ENCODE measurements at places on chromosomes 3 and 15.

- no peak for DNase-seq
Measured at GRCh38 chr3:32484436-32484835, 18.2 kb downstream of the CMTM6 start.

DNA sequence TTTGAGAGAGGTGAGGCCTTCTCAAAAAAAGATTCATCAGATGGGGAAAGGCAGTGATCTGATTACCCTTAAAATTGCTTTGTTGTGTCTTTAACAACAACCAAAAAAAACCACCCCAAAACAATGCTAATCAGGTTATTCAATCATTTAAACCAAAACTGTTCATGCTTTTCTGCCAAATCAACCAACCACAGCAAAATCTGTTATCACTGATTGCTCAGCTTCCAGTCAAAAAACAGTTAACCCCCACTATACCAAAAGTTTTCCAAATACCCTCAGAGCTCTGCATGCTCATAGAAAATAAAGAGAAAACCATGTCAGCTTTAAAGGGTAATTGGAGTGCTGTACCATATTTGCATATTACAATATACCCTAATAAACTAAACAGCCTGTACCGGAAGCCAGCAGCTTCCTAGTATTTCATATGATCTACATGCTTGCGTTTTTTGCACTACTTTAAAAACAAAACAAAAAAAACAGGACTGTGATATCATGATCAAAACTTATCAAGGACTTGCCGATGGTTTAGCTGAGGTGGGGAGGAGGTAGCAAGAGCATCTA is 22.8 kb downstream of the SATB1 start:
- no peak for DNase-seq

- DNase-seq = no peak
Measured at GRCh38 chr3:114460459-114460858, 166.6 kb downstream of the TIGIT start.

DNA sequence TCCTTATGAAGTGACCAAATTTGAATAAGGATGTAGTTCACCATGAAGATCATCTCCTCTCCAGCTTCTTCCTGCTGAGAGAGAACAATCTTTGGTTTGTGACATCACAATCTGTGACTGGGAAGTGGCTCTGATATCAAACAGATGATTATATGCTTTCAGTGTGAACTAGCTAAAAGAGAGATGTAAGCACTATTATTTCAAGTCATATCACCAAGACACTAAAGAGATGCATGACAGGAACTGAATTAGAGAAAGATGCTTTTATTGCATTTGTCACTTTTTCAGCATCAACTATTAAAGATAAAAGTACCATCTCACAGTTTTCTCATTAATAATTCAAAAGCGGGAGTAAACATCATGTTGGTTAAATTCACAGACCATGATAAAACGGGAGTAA is 3.5 kb downstream of the CHRM5 start:
- DNase-seq = no peak

- DNase-seq = no peak
Measured at GRCh38 chr15:24966364-24967103, 11.7 kb downstream of the SNRPN start.

- no peak for DNase-seq
Measured at GRCh38 chr3:186516646-186517045, 27.5 kb downstream of the CRYGS start.

DNA sequence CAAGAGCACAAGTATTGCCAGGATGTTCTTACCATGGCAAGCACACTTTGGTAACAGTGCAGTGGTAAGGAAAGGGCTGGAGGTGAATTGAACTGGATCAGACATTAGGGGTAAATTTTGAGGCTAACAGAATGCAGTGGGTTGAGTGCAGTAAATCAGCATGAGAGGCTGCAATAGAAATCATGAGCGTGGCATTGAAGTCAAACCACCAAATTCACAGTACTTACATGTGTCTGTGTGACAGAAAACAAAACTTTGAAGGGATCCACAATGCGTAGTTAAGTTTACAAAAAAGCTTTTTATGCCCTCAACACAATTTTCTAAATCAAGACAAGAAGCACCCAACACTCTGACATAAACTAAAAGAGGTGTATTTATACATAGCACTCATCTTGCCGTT is 428.0 kb upstream of the ARHGEF26 start:
- DNase-seq = no peak

GRCh38 chr3:38022301-38022700 is 7.1 kb downstream of the PLCD1 start:
- DNase-seq = no peak

All from dorsolateral prefrontal cortex (tissue), 122 donors.